ENCODE measurements at places on chromosomes 5 and 9. TPM values are rescaled to one million over a fixed set of nuclear protein-coding genes. Genes with fewer than 3 reads are reported as not detected.

Gene OR2V1
- total RNA-seq, result not detected

Gene GARNL3
- 3.7 TPM for total RNA-seq

Gene PPIC
- total RNA-seq, result 30.2 TPM

Gene HEMGN
- total RNA-seq, result 0.57 TPM

Gene C9orf50
- total RNA-seq, result not detected

Gene CLK4
- 37.3 TPM for total RNA-seq
